ENCODE measurements at places on chromosomes 4 and X. TPM values are rescaled to one million over a fixed set of nuclear protein-coding genes. Genes with fewer than 3 reads are reported as not detected.

GRCh38 chrX:37894725-37895124 lies 47.4 kb upstream of the DYNLT3 start:
- no peaks in the 10 kb centered on the region for H3K27me3 ChIP-seq
- no peaks in the 10 kb centered on the region for H3K36me3 ChIP-seq
- no peak for DNase-seq
- H3K27ac ChIP-seq, result no peak overlapping the region

The SPIN4 gene
- 3.6 TPM for total RNA-seq

GRCh38 chrX:97306771-97307470 lies 423.2 kb downstream of the RPA4 start:
- H3K36me3 ChIP-seq, result no peaks in the 10 kb centered on the region
- DNase-seq, result no peak
- H3K27me3 ChIP-seq, result no peaks in the 10 kb centered on the region
- no peak overlapping the region for H3K4me3 ChIP-seq

- no peaks in the 10 kb centered on the region for H3K4me1 ChIP-seq
- DNase-seq, result peak; percentile 64
- H3K36me3 ChIP-seq, result no peaks in the 10 kb centered on the region
- H3K27ac ChIP-seq, result no peak overlapping the region
- no peak overlapping the region for H3K4me3 ChIP-seq
These were observed 79.6 kb downstream of the COMMD8 start for GRCh38 chr4:47383829-47384427.
